ENCODE measurements at places on chromosomes 1 and 21.

DNA sequence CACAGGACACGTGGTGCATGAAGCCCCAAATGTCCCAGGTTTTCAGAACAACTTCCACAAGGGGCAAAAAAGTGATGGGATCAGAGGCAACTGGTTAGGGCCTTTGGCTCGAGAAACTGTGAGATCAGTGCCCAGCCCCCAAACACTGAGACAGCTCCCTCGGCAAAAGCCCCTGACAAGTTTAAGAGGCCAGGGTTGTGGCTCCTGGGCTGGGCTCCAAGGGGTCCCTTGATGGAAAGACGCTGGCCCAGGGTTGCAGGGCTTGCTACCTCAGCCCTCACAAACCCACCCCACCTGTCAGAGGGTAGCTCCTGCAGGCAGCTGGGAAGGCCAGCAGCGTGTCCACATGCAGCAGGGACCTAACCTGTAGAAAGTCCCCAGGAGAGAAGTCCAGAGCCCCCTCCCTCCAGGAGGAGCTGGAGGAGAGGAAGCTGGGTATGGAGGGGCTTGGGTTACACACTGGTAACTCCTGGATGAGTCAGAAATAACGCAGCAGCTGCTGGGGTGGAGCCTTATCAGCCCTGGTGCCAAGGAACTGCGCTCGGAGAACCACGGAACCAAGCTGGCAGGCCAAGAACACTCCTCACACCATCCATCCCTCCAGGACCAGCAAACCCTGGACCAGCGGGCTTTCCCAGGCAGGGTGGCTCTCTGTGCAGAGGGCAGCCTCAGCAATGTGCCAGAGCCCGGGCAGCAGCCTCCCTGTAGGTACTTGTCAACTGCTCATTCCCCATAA lies 37.5 kb downstream of the CTNNBIP1 start:
- DNase-seq: no peak
- no peak overlapping the region for H3K4me3 ChIP-seq
- H3K27ac ChIP-seq: no peak overlapping the region
- H3K36me3 ChIP-seq: no peaks in the 10 kb centered on the region
- peaks cover 3% of the 10 kb centered on the region for H3K27me3 ChIP-seq

DNA sequence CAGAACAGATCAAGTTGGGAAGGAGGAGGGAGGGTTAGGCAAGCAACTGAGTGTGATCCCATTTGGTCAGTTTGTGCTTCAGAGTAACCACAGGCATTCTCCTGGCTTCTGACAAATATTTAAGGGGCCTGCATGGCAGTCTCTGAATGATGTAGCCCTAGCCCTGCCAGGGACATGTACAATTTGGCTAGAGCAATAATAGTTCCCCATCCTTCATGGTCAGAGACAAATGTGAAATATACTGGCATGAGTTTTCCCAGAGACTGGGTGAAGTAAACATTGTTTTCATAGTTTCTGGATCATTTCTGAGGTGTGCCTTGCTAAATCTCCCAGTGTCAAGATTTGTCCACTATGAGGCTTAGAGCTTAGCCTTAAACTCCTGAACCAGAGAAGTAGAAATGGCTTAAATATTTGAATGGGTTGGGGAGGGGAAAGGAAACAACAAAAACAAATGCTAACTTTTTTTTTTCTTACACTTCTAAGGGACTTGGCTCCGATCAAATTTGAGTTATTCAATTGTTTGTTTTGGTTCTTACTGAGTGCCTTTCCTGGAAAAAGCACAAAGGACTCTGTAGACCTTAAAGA lies 42.0 kb upstream of the UBE2U start:
- no peaks in the 10 kb centered on the region for H3K4me1 ChIP-seq
- H3K36me3 ChIP-seq: no peaks in the 10 kb centered on the region
- DNase-seq: no peak
- H3K27ac ChIP-seq: no peak overlapping the region
- peaks cover 10% of the 10 kb centered on the region for H3K27me3 ChIP-seq

DNA sequence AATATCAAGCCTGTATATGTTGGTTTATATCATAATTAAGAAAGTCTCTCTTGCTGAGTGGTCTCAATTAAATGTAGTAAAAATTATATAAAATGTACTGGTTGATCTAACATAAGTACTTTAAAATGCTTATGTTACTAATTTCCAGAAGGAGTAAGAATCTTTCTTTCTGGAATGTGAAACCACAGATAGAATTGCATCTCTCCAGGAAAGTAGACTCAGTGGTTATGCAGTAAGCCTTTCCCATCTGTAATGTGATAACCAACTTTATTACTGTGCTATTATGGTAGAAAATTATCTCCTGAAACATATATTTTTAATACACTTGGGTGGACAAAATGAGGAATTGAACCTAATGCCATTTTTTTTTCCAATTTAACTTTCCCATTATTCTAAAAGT lies 8.9 kb upstream of the RALGPS2 start:
- H3K27ac ChIP-seq: no peak overlapping the region
- H3K36me3 ChIP-seq: no peaks in the 10 kb centered on the region
- DNase-seq: no peak
- no peaks in the 10 kb centered on the region for H3K4me1 ChIP-seq

- no peaks in the 10 kb centered on the region for H3K27me3 ChIP-seq
- H3K36me3 ChIP-seq: no peaks in the 10 kb centered on the region
- H3K4me3 ChIP-seq: no peak overlapping the region
- H3K4me1 ChIP-seq: no peaks in the 10 kb centered on the region
- DNase-seq: no peak
- no peak overlapping the region for H3K27ac ChIP-seq
Measured at GRCh38 chr21:18007121-18007520, 188.0 kb upstream of the C21orf91 start.

GRCh38 chr1:44408212-44408582 lies 3.1 kb downstream of the RNF220 start:
- no peak overlapping the region for H3K27ac ChIP-seq
- peaks cover 43% of the 10 kb centered on the region for H3K27me3 ChIP-seq
- H3K4me1 ChIP-seq: peaks cover 37% of the 10 kb centered on the region
- no peak for DNase-seq
- no peak overlapping the region for H3K4me3 ChIP-seq

- H3K4me3 ChIP-seq: no peak overlapping the region
- H3K27me3 ChIP-seq: no peaks in the 10 kb centered on the region
- no peak for DNase-seq
Measured at GRCh38 chr1:248404024-248404423, 1.2 kb downstream of the OR2T1 start.

GRCh38 chr1:229594227-229595008 lies 31.5 kb downstream of the TAF5L start:
- no peaks in the 10 kb centered on the region for H3K4me1 ChIP-seq
- no peak overlapping the region for H3K27ac ChIP-seq
- H3K36me3 ChIP-seq: peaks cover 40% of the 10 kb centered on the region
- no peaks in the 10 kb centered on the region for H3K27me3 ChIP-seq

GRCh38 chr1:193355626-193356025 lies 169.2 kb upstream of the B3GALT2 start:
- H3K27ac ChIP-seq: no peak overlapping the region
- no peak for DNase-seq
- no peak overlapping the region for H3K4me3 ChIP-seq

DNA sequence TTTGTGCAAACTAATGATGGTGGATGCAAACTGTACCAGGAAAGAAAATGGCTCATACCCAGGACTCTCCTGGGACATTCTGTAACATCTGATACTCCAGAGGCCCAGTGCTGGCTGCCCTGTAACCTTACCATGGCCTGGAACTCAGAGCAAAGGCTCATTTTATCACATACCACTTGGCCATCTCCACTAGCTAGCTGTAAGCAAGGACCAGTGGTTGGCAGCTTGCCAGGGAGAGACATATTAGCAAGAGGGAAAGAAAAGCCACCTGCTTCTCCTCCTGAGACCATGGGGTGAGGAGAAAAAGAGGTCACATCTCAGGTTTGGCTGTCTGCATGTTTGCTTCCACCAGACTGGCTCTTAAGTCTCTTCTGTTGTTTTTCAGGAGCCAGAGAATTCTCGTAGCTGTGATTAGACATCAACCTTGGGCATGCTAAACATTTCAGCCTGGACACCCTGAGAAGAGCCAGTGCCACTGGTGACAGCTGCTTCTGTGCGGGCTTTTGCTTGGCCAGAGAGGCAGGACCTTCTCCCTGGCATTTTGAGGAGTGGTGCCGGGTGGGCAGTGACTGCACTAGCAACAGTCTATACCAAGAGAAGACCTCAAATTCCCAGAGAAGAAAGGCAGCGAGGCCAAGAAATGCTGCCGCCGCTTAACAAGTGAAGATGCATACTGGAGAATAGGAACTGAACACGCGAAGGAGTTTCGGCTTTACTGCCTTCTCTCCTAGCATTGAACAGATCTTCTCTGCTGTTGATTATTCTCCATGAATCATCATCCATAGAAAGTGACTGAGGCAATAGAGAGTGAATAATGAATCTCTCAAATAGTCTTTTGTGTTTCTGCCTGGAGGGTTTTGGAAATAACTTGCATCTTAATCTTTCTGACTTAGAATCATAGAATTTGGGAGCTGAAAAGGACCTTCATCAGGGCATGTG lies 6.7 kb upstream of the INKA2 start:
- peaks cover 5% of the 10 kb centered on the region for H3K4me1 ChIP-seq
- DNase-seq: no peak
- H3K27ac ChIP-seq: no peak overlapping the region
- peaks cover under 1% of the 10 kb centered on the region for H3K36me3 ChIP-seq
- peaks cover 14% of the 10 kb centered on the region for H3K27me3 ChIP-seq

DNA sequence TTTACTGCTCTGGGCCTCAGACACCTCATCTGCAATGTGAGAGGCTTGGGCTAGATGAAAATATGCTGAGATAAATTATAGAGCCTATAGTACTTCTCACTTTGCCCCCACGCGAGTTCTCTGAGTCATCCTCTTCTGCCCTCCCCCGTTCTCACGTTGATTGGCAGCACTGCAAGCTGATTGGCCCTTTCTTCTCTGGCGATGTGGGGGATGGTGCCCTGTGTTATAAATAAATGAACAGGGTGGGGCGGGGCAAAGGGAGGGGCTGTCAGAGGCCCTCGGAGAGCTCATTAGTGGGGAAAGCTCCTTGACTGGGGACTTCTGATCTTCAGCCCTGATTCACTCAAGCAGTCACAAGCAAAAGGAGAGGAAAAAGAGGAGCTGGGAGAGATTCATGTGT lies 64.3 kb upstream of the ZC3H12A start:
- H3K27ac ChIP-seq: no peak overlapping the region
- H3K36me3 ChIP-seq: no peaks in the 10 kb centered on the region

Measured in activated naive CD4-positive, alpha-beta T cell treated with anti-CD3 and anti-CD28 coated beads, Interleukin-2, amount 10 ng/mL, durations not matched to agents 7 days and 5 days (primary cell).